ENCODE measurements at places on chromosomes 4 and X.

DNA sequence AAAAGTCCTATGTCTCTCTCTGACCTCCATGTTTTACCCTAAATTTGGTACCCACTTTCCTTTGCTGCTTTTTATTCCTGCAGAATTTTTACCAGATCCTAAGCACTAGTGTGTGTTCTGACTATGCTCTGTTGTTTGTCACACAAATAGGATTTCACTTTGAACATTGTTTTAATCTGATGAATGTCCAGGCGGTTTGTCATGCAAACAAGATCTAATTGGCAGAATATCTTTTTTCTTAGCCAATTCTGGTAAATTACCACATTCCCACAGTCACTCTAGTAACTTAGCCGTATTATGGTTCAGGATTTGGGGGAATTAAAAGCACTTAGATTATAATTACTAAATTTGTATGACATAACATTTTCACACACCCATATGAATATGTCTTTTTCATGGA lies 557.2 kb upstream of the BOD1L1 start:
- no peak overlapping the region for H3K4me3 ChIP-seq
- no peaks in the 10 kb centered on the region for H3K4me1 ChIP-seq
- no peak for DNase-seq
- no peak overlapping the region for H3K27ac ChIP-seq

- no peaks in the 10 kb centered on the region for H3K27me3 ChIP-seq
- DNase-seq: no peak
- H3K4me1 ChIP-seq: no peaks in the 10 kb centered on the region
- H3K4me3 ChIP-seq: no peak overlapping the region
Observed at GRCh38 chrX:132916349-132916748, 42.1 kb downstream of the HS6ST2 start.

DNA sequence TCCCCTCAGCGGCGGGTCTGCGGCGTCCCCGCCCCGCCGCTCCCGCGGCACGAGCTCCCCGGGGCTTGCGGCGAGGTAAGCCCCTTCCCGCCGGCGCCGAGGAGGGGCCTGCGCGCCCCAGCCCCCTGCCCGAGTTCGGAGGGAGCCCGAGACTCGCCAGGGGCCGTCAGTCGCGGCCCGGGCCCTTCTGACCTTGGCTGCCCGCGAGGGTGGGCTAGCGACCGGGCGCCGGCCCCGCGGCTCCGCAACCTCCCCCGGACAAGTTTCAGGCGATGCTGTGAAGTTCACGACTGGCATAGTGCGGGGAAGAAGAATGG lies 554 bp downstream of the CDKL5 start:
- H3K36me3 ChIP-seq: no peaks in the 10 kb centered on the region
- no peaks in the 10 kb centered on the region for H3K4me1 ChIP-seq
- peak overlapping the region; percentile 71 for H3K4me3 ChIP-seq

DNA sequence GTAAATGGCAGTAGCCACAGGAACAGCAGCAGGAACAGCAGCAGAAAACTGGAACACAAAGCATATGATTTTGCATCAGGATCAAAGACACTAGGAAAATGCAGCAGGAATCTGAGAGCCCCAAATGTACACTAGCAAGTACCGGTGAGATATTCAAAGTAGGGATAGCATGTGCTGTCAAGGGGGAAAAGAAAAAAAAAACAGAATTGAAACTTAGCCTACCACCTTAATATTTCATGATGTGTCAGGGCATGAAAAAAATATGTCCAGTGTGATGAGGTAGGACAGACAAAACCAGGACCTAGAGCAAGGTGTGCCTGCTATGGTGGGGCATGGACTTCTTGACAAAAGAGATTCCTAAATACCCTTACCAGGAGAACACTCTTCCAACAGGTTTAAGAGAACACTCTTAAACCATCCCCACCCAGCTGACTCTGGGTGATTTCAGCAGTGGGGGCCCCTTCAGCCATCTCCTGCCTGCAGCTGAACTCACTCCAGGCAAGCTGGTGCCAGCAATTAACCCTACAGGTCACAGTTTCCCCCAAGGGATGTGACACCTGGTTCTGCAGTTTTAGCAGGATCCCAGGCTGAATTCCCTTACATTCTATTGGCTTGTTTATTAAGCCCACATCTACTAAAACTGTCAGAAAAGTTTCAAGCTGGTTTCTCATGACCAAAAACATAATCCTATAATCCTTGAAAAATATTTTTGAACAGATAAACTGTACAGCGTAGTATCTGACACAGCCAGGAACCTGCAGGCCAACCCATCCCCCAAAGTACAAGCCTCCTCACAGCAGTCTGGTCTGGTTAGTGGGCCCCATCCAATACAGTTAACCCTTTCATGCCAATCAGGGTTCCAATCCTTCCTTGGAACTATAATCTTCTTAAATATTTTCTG lies 62.9 kb upstream of the FMR1 start:
- no peaks in the 10 kb centered on the region for H3K4me1 ChIP-seq
- H3K27me3 ChIP-seq: no peaks in the 10 kb centered on the region
- no peak overlapping the region for H3K27ac ChIP-seq
- no peaks in the 10 kb centered on the region for H3K36me3 ChIP-seq

GRCh38 chrX:49184294-49185281 lies 1.6 kb downstream of the PRICKLE3 start:
- no peaks in the 10 kb centered on the region for H3K27me3 ChIP-seq
- peaks cover 4% of the 10 kb centered on the region for H3K4me1 ChIP-seq
- H3K4me3 ChIP-seq: peak overlapping the region; percentile 57
- H3K27ac ChIP-seq: no peak overlapping the region
- H3K36me3 ChIP-seq: peaks cover 13% of the 10 kb centered on the region

GRCh38 chrX:10098270-10098713 lies 58.5 kb upstream of the CLCN4 start:
- H3K27me3 ChIP-seq: no peaks in the 10 kb centered on the region
- peaks cover 10% of the 10 kb centered on the region for H3K36me3 ChIP-seq
- H3K4me3 ChIP-seq: peak overlapping the region; percentile 40

- no peak overlapping the region for H3K4me3 ChIP-seq
- H3K4me1 ChIP-seq: no peaks in the 10 kb centered on the region
- no peak for DNase-seq
- peaks cover 53% of the 10 kb centered on the region for H3K36me3 ChIP-seq
- H3K27ac ChIP-seq: no peak overlapping the region
- no peaks in the 10 kb centered on the region for H3K27me3 ChIP-seq
Observed at GRCh38 chr4:158860856-158861255, 92.0 kb downstream of the FNIP2 start.

DNA sequence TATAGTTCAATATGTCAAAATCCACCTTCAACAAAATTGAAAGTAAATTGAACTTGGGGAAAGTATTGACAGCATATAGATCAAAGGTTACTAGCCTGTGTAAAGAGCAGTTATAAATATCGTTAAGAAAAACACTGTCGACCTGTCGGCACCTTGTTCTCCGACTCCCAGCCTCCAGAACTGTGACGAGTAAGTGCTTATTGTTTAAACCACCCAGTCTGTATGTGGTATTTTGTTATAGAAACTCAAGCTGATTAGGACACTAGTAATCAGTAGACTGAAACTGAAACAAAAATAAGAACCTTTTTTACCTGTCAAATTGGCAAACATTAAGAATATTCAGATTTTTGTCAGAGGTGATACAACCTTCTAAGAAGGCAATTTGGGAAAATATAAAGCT lies 17.0 kb downstream of the HTT start:
- H3K27ac ChIP-seq: no peak overlapping the region
- H3K36me3 ChIP-seq: peaks cover 41% of the 10 kb centered on the region
- H3K4me3 ChIP-seq: no peak overlapping the region
- H3K27me3 ChIP-seq: no peaks in the 10 kb centered on the region
- no peaks in the 10 kb centered on the region for H3K4me1 ChIP-seq

DNA sequence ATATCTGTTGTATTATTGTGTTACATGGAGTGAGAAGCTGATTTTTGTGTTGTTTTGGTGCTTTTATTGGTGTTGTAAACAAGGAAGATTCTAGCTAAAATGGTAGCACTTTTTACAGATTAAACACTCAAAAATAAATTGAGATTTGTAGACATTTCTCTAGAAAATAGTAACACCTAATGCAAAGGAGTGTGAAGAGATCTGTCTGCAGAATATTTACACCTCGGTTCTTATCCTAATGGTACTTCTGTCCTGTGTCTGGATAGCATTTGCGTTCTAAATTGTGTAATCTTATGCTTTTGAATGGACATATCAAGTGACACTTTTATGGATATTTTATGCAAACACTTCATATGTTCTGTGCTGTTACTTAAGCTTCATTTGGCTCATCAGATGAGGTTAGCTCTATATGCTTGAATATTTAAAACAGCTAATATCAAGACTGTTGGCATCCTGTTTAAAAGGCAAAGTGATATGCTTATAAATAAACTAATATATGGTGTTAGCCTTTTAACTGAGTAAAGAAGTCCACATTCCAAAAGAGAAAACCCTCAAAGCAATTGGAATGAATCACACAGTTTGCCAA lies 6.0 kb downstream of the PCDH7 start:
- DNase-seq: no peak
- H3K36me3 ChIP-seq: no peaks in the 10 kb centered on the region
- no peaks in the 10 kb centered on the region for H3K4me1 ChIP-seq
- H3K27me3 ChIP-seq: peaks cover 25% of the 10 kb centered on the region
- H3K4me3 ChIP-seq: no peak overlapping the region

- H3K27ac ChIP-seq: no peak overlapping the region
- H3K36me3 ChIP-seq: peaks cover 11% of the 10 kb centered on the region
- H3K4me1 ChIP-seq: no peaks in the 10 kb centered on the region
- no peak overlapping the region for H3K4me3 ChIP-seq
Observed at GRCh38 chr4:67446811-67447210, 98.5 kb downstream of the CENPC start.

DNA sequence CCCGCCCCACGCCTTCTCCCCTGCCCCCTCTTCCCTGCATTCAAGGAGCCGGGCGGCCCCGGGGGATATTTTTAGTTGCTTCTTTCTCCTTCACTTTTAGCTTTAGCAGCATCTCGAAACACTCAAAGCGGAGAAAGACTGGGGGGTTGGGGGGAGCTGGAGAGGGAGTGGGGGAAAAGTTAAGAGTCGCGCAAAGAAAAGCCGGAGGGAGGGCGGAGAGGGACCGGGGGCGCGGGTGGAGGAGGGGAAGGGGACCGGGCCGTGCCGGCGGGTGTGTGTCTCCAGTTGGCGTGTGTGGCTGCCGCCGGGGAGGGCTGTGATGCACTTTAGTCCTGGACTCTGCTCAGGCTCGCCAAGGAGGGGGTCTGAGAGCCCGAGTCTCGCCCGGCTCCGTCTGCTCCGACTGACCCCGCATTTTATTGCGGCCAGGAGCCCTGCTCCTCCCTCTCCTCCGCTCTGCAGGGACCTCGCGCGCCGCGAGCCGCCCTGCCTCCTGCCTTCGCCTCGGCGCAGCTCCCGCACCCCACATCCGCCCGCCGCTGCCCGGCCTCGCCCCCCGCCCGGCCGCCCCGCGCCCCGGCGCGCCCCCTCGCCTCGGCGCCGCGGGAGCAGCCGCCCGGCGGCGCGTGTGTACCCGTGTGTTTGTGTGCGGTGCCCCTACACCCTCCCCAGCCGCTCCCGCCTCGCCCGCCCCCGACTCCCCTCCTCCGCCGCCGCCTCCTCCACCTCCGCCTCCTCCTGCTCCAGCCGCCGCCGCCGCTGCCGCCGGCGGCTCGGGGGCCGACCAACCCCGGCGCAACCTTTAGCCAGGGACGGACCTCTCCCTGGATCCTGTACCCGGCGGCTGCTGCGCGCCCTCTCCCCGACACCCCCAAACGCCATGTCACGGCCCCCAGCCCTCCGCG lies 1.4 kb downstream of the ZNF827 start:
- no peaks in the 10 kb centered on the region for H3K36me3 ChIP-seq
- H3K4me3 ChIP-seq: peak overlapping the region; percentile 84
- DNase-seq: peak; percentile 84
- no peaks in the 10 kb centered on the region for H3K27me3 ChIP-seq
- peaks cover 11% of the 10 kb centered on the region for H3K4me1 ChIP-seq

GRCh38 chr4:13169731-13170525 lies 314.2 kb downstream of the RAB28 start:
- H3K36me3 ChIP-seq: no peaks in the 10 kb centered on the region
- DNase-seq: no peak
- no peak overlapping the region for H3K4me3 ChIP-seq
- H3K27me3 ChIP-seq: no peaks in the 10 kb centered on the region
- H3K4me1 ChIP-seq: no peaks in the 10 kb centered on the region
- no peak overlapping the region for H3K27ac ChIP-seq

- no peak overlapping the region for H3K4me3 ChIP-seq
- no peaks in the 10 kb centered on the region for H3K36me3 ChIP-seq
- no peak for DNase-seq
- H3K27ac ChIP-seq: no peak overlapping the region
Observed at GRCh38 chr4:175823015-175823742, 11.1 kb upstream of the GPM6A start.

DNA sequence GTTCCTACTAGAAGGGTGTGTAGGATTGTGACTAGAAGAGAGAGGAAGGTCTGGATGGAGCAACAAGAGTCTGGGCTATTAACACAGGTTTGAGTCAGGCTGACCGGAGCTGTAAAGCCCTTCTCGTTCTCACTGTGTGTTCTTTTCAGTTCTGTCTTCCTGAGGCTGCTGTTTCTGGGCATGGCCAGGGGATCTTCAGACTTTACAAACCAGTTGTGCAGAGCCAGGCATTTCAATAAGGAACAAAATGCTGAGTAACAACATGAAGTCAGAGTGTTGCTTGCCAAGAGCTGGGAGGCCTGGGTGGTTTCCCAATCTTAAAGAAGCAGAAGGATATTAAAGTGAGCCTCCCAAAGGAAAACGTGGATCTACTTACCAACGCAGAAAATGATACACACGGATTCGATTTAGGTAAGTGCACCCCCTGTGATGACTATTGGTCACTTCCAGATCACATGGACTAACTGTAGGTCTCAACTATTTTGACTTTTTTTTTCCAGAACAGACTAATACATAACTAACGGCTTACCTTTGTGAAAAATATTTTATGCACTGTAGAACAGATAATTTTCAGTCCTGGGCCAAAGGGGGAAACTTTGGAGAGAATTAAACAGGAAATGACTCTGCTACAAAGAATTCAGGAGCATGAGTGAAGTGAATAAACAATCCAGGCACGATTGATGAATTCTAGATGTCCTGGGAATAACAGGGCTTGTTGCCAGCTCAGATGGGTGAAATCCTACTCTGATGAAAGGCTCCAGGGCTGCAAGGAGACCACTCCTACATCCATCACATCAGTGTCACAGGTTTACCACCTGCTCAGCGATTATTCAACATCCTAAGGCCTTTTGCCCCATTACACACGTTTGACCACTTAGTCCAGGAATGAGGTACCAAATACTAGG lies 94.5 kb downstream of the ANXA3 start:
- no peak for DNase-seq
- peak overlapping the region; percentile 73 for H3K27ac ChIP-seq
- peaks cover 41% of the 10 kb centered on the region for H3K4me1 ChIP-seq
- peak overlapping the region; percentile 33 for H3K4me3 ChIP-seq

DNA sequence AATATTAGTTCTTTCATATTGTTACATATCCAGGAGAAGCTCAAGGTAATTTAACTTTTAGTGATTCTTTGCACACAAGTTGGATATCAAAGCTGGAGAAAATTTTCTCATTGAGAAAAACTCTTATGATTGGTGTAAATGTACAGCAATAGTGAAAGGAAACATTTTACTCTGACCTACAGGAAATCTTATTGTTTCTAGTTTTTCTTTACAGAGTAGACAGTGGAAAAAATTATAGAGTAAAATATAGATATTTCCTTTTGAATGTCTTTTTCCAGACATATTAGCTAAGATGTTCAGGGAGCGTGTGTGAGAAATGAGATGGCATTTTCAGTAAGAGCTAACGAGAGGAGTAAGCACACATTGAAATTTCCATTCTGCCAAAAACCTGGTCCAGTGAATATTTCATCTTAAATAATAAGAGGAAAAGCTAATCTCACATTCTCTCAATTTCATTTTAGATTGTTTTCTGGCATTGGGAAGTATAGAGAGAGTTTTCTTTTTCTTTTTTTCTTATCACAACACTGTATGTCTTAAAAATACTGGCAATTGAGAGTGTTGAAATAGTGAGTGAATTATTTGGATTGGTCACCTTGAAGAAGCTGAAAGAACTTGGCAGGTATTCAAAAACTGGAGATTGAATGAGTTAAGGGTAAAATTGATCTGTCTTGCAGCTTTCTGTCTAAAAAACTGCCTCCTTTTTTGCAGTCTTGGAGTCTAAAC lies 15.6 kb upstream of the ATP8A1 start:
- H3K27ac ChIP-seq: peak overlapping the region; percentile 52
- H3K4me1 ChIP-seq: peaks cover 6% of the 10 kb centered on the region
- H3K27me3 ChIP-seq: no peaks in the 10 kb centered on the region
- no peak overlapping the region for H3K4me3 ChIP-seq
